Midbrain (tissue), 1 donor: ENCODE measurements at places on chromosomes 12 and 14.

GRCh38 chr14:65206078-65206447 lies 103.7 kb upstream of the MAX start:
- DNase-seq, result no peak

DNA sequence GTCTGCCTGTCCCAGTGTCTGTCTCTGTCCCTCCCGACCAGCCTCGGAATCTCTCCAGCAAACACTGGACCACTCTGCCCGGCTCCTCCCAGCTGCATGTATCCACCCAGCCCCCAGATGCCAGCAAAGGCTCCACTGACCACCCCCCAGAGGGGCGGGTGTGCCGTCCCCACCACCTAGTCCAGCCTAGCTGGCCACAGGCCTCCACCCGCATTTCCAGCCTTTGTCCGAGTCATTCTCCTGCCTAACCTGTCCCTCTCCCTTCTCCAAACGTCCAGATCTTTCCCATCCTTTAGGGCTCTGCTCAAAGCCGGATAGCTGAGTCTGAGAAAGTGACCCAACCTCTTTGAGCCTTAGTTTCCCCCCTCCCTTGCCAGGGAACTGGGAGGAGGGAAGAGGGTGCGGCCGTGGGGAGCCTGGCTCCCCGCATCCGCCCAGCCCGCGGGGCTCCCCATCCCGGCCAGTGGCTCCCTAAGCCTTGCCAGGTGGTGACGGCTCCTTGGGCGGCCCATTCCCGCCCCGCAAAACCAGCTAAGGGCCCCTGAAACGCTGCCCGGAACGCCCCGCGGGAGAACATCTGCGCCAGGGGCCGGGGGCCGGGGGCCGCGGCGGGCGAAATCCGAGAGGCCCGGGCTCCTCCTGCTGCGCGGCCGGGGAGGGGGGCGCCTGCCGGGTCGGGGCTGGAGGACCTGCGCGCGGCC lies 34.6 kb upstream of the ANKRD9 start:
- DNase-seq, result no peak

DNA sequence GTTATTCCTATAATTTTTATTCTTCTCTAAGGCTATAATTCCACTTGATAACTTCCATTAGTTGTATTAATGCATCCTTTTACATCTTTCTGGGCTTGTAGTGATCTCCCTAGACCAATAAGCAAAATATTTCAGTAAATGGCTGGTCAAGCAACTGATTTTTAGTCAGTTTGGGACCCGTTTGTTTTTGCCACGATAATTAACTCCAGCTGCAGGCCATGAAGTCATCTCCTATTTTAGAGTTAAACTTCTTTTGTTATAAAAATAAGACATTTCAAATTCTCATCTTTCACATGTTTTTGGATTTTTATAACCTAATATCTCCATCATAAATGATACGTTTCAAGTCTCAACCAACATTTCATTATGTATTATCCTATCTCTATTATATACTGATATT lies 49.4 kb downstream of the MAGOHB start:
- DNase-seq, result no peak

GRCh38 chr14:46063872-46064271 lies 587.7 kb downstream of the RPL10L start:
- DNase-seq, result no peak

DNA sequence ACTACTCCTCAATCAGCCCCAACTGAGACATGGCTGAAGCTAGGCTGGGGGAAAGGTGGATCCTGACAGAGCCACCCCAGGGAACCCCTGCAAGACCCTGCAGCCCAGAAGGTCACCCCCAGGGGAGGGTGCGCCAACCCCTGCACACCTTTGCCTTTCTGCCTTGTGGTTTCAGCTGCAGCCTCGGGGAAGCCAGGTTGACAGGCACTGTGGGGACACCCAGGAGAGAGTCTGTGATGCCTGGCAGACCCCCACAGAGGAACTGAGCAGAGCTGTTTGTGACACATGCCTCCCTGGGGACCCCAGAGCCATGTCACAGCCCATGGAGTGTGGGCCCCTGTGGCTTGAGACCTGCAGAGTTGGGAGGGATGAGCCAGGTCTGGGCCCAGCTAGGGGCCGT lies 11.8 kb upstream of the HHIPL1 start:
- DNase-seq, result no peak

- DNase-seq, result no peak
Measured at GRCh38 chr12:21559855-21560569, 33.9 kb downstream of the SPX start.

DNA sequence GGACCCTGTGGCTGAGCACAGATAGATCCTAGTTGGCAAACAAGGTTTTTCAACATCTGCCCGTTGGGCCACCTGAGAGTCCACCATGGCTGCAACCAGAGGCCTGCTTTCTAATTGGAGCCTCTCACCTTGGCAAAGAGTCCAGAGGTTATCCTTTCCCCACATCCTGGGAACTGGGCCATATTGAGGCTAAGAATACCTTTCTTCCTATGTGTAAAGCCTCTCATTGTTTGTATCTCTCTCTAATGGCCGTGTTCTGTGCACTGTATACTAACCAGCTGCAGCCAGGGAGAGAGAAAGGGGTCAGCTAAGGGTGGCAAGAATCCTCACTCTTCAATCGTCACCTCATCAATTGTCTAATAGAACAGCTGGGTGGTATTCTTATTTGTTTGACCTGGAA lies 79.1 kb upstream of the ST8SIA1 start:
- DNase-seq, result no peak

DNA sequence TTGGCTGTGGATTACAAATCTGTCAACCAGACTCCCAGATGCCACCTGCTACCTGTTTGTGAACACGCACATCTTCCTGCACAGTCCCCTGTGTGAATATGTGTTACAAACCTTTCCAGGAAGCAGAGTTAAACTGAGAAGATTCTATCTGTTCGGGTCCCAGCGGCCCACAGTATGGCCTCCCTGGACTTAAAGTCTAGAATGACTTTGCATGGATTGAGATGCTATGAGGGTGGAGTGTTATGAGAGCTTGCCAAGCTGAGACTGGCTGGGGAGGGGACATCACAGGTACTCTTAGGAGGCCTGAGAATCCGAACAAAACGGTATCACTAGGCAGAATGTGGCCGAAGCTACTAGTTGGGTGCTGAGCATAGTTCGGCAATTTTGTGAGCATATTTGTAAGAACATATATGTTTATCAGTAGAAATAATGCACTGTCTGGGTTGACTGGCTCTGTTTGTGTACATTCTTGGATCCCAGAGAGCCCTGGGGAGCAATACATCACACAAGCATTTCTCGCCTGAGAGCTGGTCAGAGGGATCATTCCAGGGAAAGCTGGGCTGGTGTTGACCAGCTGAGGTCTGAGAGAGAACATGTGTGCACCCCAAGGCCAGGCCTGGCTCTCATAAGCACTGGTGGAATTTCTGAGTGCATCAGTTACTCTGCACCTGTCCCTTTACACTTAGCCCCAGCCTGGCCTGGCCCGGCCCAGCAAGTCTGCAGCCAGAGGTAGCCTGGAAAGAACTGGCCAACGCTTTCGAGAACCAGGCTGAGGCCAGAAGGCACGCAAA lies 29.8 kb upstream of the LTBP2 start:
- DNase-seq, result no peak

DNA sequence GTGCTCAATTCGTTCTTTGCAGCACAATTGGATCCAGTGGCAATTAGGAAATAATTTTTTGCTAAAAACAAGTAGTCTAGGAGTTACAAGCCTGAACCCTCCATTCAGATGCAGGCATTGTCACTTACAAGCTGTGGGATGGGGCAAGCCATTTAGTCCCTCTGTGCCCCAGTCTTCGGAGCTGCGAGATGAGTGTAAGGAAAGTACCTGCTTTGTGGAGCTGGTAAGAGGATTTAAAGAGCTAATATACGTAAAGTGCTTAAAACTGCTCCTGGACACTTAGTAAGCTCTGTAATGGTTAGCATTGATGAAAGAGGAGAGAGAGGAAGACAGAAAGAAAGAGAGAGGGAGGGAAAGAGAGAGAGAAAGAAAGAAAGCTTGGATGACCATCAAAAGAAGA lies 112.5 kb downstream of the LGMN start:
- DNase-seq, result no peak

- DNase-seq, result no peak
Measured at GRCh38 chr12:9642606-9643265, 26.8 kb upstream of the CLEC2D start.

GRCh38 chr12:124837958-124838803 lies 25.5 kb downstream of the SCARB1 start:
- peak; percentile 37 for DNase-seq

GRCh38 chr12:23867794-23868193 lies 81.7 kb downstream of the SOX5 start:
- DNase-seq, result no peak

- no peak for DNase-seq
Measured at GRCh38 chr12:67474934-67475620, 173.5 kb upstream of the DYRK2 start.

GRCh38 chr12:46963977-46964971 lies 115.1 kb upstream of the PCED1B start:
- DNase-seq, result no peak

GRCh38 chr12:124168016-124168786 lies 126.7 kb upstream of the RFLNA start:
- DNase-seq, result no peak

DNA sequence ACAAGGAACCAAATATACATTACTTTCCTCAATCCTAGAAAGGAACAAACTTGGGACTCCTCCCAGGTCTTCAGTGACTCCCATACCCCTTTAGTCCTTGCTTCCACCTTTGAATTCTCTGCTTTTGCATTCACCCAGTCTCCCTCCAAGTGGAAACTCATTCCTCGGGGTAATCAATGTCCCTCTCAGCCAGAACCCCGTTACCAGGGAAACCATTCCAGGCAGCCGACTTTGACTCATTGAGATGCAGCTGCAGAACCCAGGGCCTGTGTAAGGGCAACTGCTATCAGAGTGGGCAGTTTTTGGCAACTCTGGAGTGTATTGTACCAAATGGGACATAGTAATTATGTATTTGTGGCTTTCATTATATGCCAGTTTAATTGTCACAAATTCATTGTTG lies 186.2 kb downstream of the NRXN3 start:
- DNase-seq, result peak; percentile 21

DNA sequence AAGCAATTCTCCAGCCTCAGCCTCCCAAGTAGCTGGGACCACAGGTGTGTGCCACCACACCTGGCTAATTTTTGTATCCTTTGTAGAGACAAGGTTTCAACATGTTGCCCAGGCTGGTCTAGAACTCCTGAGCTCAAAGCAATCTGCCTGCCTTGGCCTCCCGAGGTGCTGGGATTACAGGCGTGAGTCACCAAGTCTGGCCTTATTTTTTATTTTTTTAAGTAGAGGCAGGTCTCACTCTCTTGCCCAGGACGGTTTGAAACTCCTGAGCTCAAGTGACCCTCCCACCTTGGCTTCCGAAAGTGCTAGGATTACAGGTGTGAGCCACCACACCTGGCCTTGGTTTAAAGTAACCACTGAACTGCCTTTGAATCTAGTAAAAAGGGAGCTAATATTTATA lies 56.8 kb downstream of the SPPL3 start:
- DNase-seq, result no peak

DNA sequence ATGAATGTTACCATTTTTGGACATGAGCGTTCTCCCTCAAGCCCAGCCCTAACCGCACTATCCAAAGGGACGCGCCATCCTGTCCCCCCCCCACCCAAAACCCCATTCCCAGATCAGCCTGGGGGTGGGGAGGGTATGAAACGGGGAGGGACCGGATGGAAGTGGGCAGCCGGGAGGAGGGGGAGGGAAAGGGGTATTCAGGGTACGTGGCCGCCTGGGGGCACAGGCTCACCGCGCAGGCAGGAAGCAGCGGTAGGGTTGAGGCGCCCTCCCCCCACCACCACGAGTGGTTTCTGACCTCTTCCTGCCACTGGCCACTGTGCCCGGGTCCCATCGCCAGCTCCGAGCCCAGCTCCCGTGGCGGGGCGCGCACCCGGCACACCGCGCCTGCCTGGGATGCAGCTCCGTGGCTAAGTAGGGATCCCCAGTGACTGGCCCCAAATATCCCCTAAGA lies 1.4 kb downstream of the ACTN1 start:
- no peak for DNase-seq

GRCh38 chr14:74956280-74957072 lies 1.1 kb upstream of the PGF start:
- no peak for DNase-seq

DNA sequence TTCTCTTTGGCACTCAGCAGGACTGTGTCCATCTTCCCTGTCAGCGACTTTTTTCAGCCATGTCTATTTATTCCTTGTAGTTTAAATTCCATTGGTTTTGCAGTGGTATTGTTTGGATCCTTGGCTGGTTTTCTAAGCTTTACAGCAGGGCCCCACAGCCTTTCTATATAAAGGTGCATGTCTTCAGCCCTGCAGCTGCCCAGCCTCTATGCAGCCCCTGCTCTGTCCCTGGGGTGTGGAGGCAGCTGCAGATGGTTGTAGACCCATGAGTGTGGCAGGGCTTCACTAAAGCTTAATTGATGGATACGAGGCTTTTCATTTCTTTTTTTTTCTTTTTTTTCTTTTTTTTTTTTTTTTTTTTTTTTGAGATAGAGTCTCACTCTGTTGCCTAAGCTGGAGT lies 29.7 kb downstream of the SFSWAP start:
- no peak for DNase-seq

DNA sequence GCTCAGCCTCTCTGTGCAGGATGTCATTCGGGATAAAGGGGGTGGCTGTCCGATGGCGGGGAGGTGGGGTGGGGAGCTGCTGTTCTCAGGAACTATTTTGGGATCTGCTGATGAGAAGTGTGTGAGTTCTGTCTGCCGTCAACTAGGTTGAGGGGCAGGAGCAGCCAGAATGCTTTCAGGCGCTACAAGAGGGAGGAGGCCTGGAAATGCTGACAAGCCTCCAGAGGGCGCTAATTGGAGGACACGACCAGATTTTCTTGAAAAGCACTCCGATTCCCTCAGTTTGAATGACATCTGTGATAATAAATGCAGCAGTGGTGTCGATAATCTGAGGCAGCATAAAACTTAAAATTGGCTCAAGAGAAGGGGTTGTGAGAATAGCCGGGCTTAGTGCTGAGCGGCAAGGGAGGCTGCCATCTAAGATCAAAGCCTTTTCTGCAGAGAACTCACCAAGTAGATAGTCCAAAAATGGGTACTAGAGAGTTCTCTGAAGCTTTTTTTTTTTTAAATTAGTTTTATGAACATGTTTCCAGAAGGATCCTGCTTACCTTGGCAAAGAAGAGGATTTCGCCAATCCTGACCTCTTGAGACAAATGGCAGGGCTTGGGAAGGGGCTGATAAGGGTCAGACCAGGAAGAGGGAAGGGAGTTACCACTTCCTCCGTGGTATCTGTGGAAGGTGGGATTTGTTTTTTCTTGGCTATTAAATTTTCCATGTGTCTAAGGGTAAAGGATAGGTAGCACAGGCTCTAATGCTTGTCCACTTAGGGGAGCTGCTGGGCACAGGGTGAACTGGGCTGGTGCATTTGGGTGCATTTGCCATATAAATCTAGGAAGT lies 94.4 kb downstream of the CRACR2A start:
- DNase-seq, result no peak

DNA sequence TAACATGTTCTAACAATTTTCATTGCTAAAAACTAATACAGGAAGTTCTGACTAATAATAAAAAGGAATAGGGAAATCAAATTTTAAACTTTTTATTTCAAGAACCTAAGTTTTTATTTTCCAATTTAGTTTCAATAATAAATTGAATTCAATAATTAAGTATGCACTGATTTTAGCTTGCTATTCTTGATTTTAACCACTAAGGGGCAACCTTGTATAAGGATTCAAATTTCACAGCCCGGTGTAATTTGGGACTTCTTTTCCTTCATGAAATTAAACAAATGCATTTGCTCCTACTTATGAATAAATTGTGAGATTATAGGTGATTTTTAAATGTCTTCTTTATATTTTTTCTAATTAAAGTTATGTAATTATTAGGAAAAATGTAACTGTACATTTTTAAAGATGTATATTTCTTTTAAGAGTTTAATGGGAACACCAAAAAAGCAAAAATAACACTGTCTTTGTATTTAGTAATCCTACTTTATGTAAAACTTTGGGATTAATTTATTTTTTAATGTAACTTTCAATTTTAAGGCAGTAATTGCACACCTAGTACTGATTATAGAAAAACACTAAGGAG lies 241.4 kb upstream of the PDZRN4 start:
- peak; percentile 32 for DNase-seq
